C1 segment of cervical spinal cord (tissue), 14 donors: ENCODE measurements at places on chromosomes 6 and 20.

- DNase-seq, result no peak
These were observed 78.3 kb downstream of the STXBP5 start for GRCh38 chr6:147282566-147282959.

DNA sequence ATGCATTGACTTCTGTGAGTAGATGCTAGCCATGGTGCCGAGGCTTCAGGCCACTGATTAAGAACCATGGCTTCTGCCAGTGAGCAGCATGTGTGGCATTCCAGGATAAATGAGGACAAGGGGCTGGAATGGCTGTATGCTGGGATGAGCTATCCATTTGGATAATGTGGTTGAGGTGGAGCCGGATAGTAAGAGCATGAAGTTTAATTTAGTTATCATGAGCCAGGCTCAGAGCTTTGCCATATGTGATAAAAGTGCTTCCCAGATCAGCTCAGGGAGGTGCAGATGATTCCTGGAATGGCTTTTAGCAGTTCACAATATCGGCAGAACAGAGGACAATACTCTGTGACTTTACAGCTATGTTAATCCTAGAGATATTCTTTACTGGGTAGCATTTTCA lies 34.6 kb upstream of the RNF8 start:
- DNase-seq, result no peak

GRCh38 chr6:56570413-56571359 lies 72.0 kb downstream of the DST start:
- DNase-seq, result no peak

DNA sequence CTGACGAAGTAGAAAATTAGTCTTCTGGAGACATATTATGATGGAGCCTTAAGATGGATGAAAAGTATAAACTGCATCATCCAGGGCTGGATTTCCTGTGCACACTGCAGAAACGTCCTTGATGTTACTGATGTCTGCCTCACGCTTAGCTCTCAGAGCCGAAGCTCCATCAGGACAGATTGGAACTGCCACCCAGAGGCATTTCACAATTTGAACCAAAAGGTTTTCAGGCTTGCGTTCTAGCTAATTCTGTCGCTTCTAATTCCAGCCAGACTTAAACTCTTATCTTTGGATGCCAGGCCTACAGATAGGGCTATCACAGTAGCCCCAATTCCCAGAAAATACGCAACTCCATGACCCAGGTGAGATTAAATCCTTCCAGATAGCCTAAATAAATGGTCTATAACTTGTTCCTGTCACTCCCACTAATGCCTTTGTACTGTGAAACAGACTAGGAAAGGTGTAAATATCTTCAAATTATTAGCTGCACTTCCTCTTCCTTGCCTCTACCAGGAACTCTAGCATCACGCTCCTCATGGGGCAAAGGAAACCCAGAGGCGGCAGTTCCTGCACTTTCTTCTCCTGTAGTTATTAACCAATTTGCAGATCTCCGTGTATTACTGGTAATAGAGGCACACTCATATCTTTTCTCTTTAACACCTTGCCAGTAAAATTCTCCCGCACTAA lies 634.6 kb downstream of the PRKN start:
- no peak for DNase-seq

DNA sequence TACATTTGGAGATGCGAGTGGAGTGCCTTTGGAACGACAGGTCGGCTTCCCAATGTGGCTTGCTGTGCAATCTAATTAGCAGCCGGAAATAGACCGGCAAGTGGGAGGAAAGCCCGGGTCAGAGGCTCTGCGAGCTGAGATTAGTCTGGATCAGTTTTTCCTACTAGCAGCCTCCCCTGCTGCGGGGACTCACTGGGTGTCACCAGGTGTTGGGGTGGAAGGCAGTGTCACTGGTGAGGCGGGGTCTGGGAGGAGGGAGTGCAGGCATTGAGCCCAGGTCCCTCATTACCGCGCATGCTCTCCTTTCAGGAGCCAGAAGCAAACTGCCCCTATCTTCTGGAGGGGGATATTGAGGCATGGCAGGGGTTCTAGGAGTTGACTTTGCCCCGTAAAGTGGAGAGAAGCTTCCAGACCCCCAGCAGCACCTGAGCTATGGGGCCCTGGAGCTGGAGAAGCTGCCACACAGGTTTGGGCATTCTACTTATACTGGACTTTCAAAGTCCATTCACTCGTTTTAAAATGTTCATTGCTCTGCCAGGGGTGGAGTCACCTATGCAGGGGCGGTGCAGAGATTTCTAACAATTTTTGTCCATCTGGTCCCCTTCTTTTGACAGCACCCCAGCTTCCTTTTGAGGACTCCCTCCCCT lies 11.0 kb downstream of the SULF2 start:
- no peak for DNase-seq

GRCh38 chr6:29146179-29146578 lies 24.5 kb upstream of the OR2J2 start:
- no peak for DNase-seq

GRCh38 chr6:107823047-107823557 lies 1.0 kb downstream of the SCML4 start:
- no peak for DNase-seq

DNA sequence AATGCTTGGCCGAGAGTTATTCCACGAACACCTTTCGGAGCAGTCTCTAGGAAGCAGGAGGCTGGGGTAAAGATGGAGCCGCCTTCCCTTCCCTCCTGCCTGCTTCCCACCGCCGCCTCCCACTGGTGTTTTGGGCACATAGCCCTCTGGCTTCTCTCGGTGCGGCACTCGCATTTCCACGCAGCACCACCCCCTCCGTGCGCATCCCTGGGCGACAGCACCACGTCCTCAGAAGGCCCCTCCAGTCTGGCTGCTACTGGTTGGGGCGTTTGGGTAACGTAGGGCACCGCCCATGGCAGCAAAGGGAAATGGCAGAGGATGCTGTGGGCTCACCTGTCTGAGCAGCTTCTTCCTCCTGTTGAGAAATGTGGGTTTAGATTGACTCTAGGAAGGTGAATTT lies 2.4 kb downstream of the COL20A1 start:
- no peak for DNase-seq

- DNase-seq, result no peak
These were observed 11.0 kb downstream of the TBPL1 start for GRCh38 chr6:133964052-133964451.

GRCh38 chr6:41088451-41088850 lies 15.7 kb downstream of the NFYA start:
- no peak for DNase-seq

DNA sequence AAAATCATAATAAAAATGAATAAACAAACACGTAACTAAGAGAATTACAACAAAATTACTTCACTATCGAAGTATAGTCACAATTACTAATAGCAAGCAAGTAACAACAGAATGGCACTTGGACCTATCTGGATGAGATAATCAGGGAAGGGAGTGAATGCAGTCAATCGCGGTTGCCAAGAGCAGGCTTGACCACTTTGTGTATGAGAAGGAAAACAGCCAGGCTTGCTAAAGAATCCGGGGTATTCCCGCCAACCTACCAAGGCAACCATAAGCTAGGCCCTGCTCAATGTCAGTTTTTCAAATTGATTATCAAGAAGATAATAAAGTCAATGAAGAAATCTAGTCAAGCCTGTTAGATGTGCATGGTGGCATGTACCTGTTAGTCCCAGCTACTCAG lies 39.7 kb downstream of the PXDC1 start:
- no peak for DNase-seq

- DNase-seq, result no peak
These were observed 114.6 kb downstream of the SOBP start for GRCh38 chr6:107604549-107604948.

DNA sequence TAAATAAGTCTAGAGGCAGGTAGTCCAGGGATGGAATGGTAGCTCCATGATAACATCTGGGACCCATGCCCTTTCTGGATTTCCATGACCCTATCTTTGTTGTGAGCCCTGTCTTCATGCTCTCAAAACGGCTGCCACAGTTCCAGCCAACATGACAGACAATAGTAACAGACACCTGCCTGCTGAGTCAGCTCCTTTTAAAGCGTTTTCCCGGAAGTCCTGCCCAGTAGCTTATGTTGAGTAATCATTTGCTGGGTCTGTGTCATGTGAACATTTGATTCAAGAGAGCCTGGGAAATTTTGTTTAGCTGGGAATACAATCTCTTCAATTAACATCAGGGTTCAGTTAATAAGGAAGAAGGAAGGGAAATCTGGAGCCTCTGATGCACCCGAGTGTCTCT lies 262.2 kb upstream of the SULF2 start:
- no peak for DNase-seq

DNA sequence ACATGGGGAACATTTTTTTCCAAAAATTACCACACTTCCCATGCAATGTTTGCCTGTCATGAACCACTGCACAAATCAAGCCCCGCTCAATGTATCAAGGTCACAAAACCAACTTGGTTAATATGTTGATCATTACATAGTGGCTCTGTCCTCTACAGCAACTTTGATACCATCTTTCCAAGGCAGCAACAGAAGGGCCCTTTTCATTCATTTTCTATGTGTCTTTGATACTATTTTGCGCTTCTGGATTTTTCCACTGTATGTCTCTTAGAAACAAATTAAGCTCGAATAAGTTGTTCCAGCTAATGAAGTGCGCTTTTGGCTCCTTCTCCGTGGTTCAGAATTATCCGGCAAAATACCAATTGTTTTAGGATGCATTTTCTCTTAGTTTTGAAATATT lies 1.5 kb downstream of the ZHX3 start:
- no peak for DNase-seq

- DNase-seq, result no peak
These were observed 27.9 kb upstream of the EEF1A1 start for GRCh38 chr6:73548458-73549446.

DNA sequence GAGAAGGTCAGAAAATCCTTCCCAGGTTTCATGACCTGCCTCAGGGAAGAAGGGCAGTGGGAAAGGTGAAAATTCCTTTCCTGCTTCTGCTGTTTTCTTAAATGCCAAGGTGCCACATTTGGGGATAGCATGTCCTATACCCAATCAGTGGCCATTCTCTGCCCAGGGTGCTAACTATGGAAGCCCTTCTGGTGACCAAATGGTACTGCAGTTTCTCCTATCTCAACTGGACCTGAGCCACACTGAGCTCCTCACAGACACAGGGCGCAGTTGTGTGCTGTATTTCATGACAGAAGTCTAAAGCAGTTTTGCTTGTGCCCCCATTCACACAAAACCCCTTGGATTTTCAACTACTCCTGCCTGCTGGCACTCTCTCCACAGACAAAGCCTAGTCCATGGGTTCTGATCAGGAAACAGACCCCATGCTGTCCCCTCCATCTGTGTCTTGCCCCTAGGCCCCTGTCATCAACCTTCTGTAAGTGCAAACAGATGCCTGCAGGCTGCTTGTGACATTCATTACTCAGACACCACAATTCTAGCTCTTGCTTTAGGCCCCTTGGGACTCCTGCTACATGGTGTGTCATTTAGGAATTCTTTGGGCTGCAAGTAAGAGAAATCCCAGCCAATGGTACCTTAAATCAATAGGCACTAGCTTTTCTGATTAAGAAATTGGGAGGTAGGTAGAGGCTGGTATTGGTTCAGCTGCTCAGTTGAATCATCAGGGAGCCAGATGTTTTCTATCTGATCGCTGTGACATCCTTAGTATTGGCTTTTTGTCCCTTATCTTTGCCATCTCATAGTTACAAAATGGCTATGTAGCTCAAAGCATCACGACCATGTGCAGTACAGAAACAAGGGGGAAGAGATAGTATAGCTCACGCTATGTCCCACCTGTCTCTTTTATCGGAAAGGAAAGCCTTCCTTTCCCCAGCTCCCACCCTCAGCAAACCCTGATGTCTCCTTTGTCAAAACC lies 147.8 kb downstream of the CD83 start:
- DNase-seq, result no peak

GRCh38 chr6:22231616-22232015 lies 65.2 kb downstream of the PRL start:
- no peak for DNase-seq

- no peak for DNase-seq
These were observed 62.8 kb downstream of the SNX9 start for GRCh38 chr6:157885876-157886275.

GRCh38 chr6:131231891-131232290 lies 96.6 kb downstream of the AKAP7 start:
- DNase-seq, result no peak

- no peak for DNase-seq
These were observed 112.9 kb downstream of the RCAN2 start for GRCh38 chr6:46378161-46378881.

DNA sequence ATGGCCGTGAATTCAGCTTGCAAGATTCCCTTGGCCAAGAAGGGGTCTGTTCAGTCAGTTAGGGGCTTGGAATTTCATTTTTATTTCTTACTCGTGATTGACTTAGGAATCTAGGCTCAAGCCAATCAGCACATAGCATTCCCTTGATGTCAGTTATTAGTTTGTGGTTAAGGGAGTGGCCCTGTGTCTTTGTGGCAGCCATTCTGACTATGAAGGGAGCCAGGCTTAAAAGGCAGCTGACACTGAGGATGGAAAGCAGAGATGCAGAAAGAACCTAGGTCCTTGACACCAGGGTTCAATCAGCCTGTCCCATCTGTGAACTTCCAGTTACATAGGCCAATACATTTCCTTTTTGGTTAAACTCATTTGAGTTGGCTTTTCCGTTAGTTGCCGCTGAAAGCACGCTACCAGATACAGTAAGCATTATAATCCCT lies 48.1 kb downstream of the MCUR1 start:
- no peak for DNase-seq

DNA sequence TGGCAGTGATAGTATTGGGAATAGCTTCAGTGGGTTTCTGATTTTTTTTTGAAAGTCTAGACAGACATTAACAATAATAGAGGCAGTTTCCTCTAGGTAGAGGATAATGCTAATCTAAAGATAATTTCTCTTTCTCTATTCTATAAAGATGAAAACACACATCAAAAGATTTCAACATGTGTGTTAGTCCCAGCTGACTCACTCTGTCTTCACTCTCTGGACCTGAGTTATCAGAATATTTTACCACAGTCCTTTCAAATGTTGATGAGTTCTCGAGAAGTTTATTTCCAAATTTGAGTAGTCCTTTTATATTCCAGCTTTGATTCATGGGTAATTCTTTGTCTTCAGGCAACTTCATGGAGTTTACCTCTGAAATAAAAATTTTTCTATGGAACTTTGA lies 17.1 kb downstream of the RPRD1B start:
- no peak for DNase-seq

- DNase-seq, result no peak
These were observed 41.6 kb upstream of the RPN2 start for GRCh38 chr20:37137547-37137946.

- no peak for DNase-seq
These were observed 156.1 kb upstream of the AGPAT4 start for GRCh38 chr6:161429921-161430490.

GRCh38 chr20:46215913-46216707 lies 92.2 kb downstream of the CDH22 start:
- no peak for DNase-seq

GRCh38 chr20:53274365-53274764 lies 302.2 kb downstream of the TSHZ2 start:
- no peak for DNase-seq

- no peak for DNase-seq
These were observed 162.2 kb downstream of the LY86 start for GRCh38 chr6:6750594-6751265.
